EL (cell line): ENCODE measurements at places on chromosomes 11 and 22.
A peak's percentile ranks its signal among the peaks of the same experiment; 100 is the strongest.

DNA sequence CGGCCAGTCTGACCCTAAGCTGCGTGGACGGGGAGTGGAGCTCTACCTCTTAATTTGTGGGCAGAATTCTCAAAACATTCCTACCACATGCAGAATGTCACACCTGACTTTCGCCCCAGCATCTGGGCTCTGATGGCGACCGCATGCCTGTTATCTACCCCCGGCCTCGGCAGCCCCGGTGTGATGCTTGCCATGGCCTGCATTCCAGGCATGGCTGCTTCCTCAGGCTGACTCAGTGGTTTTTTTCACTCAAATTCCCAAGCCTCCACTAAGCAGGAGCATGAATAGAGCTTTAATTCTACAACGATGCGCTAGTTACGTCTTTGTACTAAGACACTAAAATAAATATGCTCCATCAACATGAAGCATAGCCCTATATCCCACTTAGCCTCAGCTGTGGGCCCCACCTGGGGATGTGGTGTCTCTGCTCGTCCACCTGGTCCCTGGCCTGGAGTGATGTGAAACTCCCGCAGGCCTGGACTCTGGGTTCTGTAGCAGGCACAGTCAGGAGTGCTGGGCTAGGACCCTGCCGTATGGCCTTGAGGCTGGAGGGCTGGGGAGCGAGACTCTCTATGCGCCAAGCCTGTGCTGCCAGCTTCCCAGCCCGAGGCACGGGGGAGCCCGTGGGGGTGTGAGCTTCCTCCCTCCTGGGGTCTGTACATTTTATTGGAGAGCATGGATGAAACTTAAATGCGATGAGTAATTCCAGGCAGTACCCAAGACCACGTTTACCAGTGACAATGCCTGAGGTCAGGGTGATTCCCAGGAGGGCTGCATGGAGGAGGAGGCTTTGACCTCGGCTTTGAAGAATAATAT lies 153.2 kb downstream of the CTTN start:
- no peak for DNase-seq

- no peak for DNase-seq
These were observed 11.5 kb downstream of the RIC8A start for GRCh38 chr11:218815-219593.

- DNase-seq: no peak
These were observed 388.3 kb downstream of the BRD1 start for GRCh38 chr22:49439373-49439772.

- DNase-seq: no peak
These were observed 6.6 kb upstream of the SSTR3 start for GRCh38 chr22:37218771-37219411.

- DNase-seq: no peak
These were observed 19.5 kb upstream of the TAB1 start for GRCh38 chr22:39379756-39380730.

- DNase-seq: no peak
These were observed 142.8 kb downstream of the NECTIN1 start for GRCh38 chr11:119586181-119586580.

GRCh38 chr11:19463976-19464375 lies 223.2 kb upstream of the E2F8 start:
- no peak for DNase-seq

GRCh38 chr11:111452817-111453552 lies 59.2 kb downstream of the BTG4 start:
- DNase-seq: no peak

GRCh38 chr22:47778160-47778658 lies 1015.8 kb downstream of the TBC1D22A start:
- DNase-seq: no peak

GRCh38 chr11:95917193-95918036 lies 6.5 kb downstream of the MTMR2 start:
- DNase-seq: no peak

DNA sequence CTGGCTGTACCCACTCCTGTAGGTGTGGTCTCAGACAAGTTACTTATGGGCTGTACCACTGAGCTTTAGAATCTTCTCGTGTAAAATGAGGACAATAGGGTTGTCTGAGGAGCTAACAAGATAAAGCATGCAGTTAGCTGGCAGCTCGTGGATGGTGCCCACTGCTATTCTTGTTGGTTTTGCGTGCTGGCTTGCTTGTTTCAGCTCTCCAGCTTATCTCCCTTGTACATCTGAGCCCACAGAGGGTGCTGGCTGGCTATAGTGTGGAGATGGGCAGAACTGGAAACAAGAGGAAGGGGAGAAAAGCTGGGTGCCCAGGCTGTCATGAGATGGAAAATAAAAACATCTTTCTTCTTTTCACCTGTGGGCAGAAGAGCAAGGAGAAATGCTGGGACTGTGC lies 46.5 kb upstream of the GALNT18 start:
- no peak for DNase-seq

- DNase-seq: peak; percentile 82
These were observed 60.8 kb upstream of the CTSC start for GRCh38 chr11:88398372-88398771.

DNA sequence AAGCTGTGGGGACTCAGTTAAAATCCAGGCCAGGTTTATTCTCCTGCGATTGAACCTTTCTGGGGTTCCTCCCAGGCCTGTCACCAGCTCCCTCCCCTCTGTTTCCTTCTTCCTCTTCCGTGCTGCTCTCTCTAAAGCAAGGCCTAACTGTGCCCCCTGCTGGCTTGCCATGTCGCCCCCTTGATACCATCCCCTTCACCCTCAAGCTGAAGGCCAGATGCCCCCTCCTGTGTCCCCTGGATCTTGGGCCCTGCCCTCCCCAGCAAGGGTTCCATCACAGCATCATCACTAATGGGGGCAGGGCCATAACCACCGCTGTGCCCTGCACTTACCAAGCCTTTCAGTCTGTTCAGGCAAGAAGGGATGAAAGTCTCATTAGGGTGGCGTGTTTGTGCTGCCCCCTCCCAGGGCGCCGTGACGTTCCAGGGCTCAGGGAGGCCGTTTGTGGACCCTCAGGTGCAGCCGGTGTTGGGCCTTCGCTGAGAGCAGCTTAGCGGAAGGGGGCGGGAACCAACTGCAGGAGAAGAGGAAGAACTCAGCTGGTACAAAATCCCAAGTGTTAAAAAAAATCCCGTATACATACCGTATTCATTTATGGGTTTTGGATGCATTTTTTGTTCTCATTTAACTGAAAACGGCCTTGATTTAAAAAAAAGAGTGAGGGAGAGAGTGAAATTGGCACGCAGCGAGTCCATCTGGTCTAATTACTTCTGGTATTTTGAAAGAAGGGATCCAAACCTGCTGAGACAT lies 69.9 kb downstream of the MPPED1 start:
- DNase-seq: no peak

DNA sequence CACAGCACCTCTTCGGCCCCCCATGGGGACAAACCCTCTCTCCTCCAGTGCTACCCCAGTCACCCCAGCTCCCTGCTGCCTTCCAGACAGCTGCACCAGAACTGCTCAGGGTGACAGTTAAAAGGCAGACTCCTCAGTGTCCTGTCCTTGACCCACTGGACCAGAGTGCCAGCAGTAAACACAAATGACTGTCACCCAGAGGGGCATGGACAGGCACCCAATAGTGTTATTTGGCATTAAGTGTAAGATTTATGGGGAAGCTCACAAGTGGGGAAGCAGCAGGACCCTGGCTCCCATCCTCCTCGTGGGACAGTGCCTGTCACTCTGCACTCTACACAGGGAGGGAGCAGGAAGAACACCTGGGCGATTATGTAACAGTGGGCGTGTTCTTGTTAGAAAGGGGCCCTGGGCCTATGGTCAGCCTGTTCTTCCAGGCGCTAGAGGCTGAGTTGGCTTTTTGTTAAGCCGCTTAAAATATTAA lies 5.0 kb downstream of the RPS19BP1 start:
- DNase-seq: no peak

DNA sequence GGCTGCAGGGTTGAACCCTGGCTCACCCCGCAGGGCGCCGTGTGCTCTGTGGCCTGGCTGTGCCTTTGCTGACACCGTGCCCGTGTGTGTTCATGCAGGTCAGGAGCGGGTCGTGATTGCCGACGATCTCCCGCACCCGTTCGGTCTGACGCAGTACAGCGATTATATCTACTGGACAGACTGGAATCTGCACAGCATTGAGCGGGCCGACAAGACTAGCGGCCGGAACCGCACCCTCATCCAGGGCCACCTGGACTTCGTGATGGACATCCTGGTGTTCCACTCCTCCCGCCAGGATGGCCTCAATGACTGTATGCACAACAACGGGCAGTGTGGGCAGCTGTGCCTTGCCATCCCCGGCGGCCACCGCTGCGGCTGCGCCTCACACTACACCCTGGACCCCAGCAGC lies 47.0 kb upstream of the PPP6R3 start:
- no peak for DNase-seq

DNA sequence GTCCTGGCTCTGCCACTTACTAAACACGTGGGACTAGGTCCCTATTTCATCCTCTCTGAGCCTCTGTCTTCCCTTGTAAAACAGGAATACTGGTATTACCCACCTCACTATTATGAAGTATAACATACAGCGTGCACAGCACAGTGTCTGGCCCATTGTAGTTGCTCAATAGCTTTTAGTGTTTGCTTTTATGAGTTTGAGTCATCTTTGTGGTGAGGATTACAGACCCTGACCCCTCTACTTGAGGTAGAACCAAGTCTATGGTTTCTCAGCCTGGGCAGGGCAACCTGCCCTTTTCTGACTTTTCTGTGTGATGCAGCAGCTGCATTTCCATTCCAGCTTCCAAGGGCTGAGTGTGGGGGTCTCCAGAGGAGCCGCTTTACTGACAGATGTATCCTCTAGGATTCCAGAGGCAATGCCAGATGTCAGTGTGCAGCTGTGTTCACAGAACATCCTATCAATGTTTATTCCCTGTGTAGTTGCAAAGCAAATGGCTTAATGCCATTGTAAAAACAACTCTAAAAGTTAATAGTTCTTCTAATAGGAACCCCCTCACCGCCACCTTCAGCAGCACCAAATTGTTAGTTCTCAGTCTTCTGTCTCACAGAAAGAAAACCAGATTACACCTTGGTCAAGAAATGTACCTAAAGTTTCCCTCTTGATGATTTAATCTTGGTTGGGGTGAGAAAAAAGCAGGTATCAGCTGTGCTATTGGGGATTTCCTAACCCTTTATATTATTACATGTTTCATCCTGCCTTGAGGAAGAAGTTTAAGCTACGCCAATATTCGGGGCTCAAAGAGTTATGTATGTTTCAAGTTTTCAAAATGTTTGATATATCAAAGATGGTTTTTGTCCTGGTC lies 16.8 kb downstream of the PRR5L start:
- DNase-seq: peak; percentile 86

DNA sequence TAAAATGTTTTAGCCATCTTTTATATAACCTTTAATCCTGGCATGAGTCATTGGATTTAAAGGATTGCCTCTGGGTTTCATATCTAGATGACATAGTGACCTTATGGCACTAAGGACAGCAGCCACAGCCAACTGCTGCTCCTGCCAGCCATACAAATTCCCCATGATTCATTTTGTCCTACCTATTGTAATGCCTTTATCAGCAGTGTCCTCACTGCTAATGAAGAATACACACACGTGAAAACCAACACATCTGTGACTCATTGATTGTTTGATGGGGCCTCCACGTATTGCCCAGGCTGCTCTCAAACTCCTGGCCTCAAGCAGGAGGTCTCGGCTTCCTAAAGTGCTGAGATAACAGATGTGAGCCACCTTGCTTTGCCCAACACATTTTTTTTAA lies 1.8 kb downstream of the LDHAL6A start:
- DNase-seq: peak; percentile 10

GRCh38 chr11:134275534-134276395 lies at the start of gene GLB1L3:
Gene GLB1L3 (plus strand): TSS chr11:134276379. CDS start chr11:134276741, 362 bp downstream.
- DNase-seq: peak; percentile 25

GRCh38 chr11:92035488-92035887 lies 189.1 kb upstream of the FAT3 start:
- no peak for DNase-seq

DNA sequence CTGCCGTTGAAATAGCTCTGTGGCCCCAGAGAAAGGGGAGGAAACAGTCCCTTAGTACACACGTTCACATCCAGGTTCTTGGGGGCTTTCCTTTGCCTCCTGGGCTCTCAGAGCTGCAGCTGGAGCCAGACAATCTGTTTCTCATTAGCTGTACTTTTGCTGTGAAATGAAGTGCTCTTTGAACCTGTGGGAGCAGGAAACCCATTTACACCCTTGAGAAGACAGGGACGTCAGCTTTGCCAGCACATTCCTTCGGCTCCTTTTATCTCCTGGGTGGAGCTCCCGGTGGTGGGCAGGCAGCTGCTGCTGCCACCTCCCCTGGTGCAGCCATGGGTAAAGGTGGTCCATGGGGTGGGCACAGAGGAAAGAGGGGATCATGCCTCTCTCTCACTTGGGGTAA lies 80.6 kb upstream of the TIMP3 start:
- peak; percentile 41 for DNase-seq

DNA sequence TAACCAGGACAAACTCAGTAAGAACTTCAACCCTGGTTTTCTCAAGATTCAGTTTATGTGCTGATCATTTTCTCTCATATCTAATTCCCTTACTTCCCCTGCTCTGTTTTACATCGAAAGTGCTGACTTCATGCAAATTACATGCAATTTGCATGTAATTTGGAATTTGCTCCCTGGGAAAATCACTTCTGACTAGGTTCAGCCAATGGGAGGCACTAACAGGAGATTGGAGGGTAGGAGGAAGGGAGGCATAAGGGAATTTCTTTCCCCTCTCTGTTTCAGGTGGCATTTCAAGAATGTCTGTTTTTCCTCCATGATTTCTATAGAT lies 363.3 kb upstream of the CCDC90B start:
- no peak for DNase-seq

DNA sequence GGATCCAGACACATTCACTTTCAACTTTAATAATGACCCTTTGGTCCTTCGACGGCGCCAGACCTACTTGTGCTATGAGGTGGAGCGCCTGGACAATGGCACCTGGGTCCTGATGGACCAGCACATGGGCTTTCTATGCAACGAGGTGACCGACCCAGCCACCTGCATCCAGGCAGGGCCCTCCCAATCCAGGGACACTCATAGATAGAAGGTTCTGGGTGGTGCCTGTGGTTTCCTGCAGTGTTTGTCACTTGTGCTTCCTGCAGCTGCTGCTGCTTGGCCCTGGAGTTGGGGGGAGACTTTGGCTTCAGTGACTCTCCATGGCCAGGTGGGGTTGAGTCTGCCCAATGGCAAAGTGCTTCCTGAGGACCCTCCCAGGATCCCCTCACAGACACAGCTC lies 7.3 kb downstream of the APOBEC3B start:
- DNase-seq: no peak

- no peak for DNase-seq
These were observed 23.5 kb upstream of the P2RY6 start for GRCh38 chr11:73248526-73249185.

- peak; percentile 73 for DNase-seq
These were observed 37.5 kb upstream of the LINC01488 start for GRCh38 chr11:69443968-69444364.

- DNase-seq: no peak
These were observed 15.7 kb upstream of the ARFGAP3 start for GRCh38 chr22:42872821-42873220.

- DNase-seq: no peak
These were observed 111.8 kb upstream of the LMO1 start for GRCh38 chr11:8375460-8375859.

- DNase-seq: peak; percentile 57
These were observed 21.9 kb downstream of the SERPINH1 start for GRCh38 chr11:75583718-75584658.
